NCI-H1436 treated with DMSO at 0.1 percent for 48 hours (cell line): ENCODE measurements at places on chromosomes 4 and X.

DNA sequence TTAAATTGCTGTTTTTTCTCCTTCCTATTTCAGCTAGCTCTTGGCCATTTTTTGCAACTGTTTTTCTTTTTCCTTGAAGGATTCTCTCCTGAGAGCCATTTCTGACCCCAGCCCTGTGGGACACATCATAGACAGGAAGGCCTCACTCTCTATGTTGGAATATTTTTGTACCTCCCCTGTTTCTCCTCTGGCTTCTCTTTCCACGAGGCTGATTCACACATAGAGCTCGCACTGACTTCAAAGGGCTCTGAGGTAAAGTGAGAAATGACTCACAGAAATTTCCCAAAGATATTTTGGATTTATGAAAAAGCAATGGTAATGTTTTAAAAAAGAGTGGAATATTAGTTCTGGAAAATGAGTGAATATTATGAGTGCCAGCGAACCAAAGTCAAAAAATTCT, 181.7 kb upstream of the IGFBP7 start:
- no peak for DNase-seq

DNA sequence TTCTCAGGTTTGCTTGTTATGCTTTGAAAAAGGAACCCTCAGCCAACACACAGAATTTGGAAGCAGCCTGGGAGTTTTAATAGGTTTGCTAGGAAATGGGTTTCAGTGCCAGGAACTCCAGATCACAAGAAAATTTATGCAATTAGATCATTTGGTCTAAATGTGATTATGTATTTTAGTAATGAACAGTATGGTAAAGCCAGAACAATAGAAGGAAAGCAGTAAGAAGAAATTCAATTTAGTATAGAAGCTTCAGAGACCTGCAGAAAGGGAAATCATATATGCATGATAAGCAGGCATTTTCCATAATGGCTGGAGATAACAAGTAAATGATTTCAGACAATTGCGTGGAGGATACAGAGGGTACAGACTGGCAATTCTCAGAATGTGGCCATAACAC, 184.7 kb downstream of the KCNIP4 start:
- no peak for DNase-seq

GRCh38 chr4:2714061-2714770, 41.9 kb downstream of the TNIP2 start:
- DNase-seq, result no peak

- no peak for DNase-seq
These were observed 15.3 kb upstream of the SLC10A4 start for GRCh38 chr4:48467891-48468290.
